Activated T-cell treated with anti-CD3 and anti-CD28 coated beads, Interleukin-2, amount 50 U/mL, for 24 hours (primary cell): ENCODE measurements at places on chromosomes 1 and 21.
A peak's percentile ranks its signal among the peaks of the same experiment; 100 is the strongest.

- H3K27ac ChIP-seq = no peak overlapping the region
- DNase-seq = no peak
- H3K4me1 ChIP-seq = peaks cover 4% of the 10 kb centered on the region
- peaks cover 6% of the 10 kb centered on the region for H3K27me3 ChIP-seq
- no peak overlapping the region for H3K4me3 ChIP-seq
Measured at GRCh38 chr1:62727656-62728407, 39.6 kb upstream of the DOCK7 start.

- no peak overlapping the region for H3K4me3 ChIP-seq
- peaks cover 6% of the 10 kb centered on the region for H3K4me1 ChIP-seq
- peaks cover 6% of the 10 kb centered on the region for H3K36me3 ChIP-seq
- no peak for DNase-seq
- no peak overlapping the region for H3K27ac ChIP-seq
Measured at GRCh38 chr1:51612447-51612961, 4.4 kb upstream of the OSBPL9 start.

DNA sequence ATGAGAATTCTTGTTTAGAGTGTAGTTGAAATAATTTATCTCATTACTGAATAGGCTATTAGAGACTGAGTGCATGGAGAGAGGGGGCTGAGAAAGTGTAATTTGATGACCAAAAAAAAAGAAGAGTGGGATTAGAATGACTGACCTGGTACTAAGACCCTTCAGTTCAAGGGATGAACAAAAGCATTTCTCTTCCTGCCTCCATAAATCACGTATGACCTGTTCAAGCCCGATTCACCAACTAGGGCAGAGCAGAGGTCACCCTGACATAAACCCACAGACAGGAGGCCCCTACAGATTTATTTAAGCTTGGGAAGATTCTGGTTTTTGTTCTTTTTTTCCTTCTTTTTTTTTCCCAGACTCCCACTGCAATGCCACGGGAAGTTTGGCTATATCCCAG lies 123.7 kb upstream of the COP1 start:
- H3K4me3 ChIP-seq = no peak overlapping the region
- H3K27ac ChIP-seq = no peak overlapping the region
- H3K36me3 ChIP-seq = no peaks in the 10 kb centered on the region
- no peaks in the 10 kb centered on the region for H3K4me1 ChIP-seq

GRCh38 chr1:223711173-223711572 lies 1.2 kb upstream of the CAPN2 start:
- H3K27me3 ChIP-seq = no peaks in the 10 kb centered on the region
- peaks cover 5% of the 10 kb centered on the region for H3K36me3 ChIP-seq
- H3K4me1 ChIP-seq = peaks cover 68% of the 10 kb centered on the region
- DNase-seq = no peak

DNA sequence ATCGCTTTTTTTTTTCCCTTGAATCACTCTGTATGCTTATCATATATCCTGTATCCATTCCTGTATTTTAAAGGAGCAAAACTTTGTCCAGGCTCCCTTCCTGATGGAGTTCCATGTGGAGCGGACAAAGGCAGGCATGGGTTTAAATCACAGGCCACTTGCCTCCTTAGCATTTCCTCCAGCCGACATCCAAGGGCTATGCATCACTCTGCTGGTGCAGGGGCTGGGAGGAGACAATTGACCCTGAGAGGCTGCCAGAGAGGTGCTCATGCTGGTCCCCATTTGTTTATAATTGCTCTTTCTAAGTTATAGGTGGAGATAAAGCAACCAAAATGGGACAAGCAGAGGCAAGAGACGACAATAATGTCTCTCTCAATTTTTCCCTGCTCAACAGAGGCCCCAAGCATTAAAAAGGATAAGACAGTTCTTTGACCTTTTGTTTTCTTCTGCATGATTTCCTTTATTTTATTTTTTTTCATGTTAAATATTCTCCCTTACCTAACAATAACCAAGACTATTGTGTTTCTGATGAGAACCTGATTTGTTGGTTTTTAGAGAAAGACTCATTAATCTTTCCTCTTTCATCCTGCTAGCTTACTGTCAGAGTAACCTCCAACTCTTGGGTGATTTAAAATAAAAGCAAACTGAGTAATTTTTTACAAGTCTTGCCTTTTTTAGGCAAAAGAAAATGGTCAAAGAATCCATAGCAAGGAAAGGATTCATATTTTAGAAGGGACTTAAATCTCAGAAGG lies 353.7 kb downstream of the ADGRL2 start:
- no peak for DNase-seq
- peaks cover 1% of the 10 kb centered on the region for H3K4me1 ChIP-seq
- H3K27ac ChIP-seq = no peak overlapping the region
- H3K36me3 ChIP-seq = no peaks in the 10 kb centered on the region

GRCh38 chr21:45441431-45442255 lies 36.7 kb downstream of the COL18A1 start:
- H3K27me3 ChIP-seq = peaks cover 19% of the 10 kb centered on the region
- DNase-seq = no peak
- peaks cover 22% of the 10 kb centered on the region for H3K4me1 ChIP-seq
- H3K36me3 ChIP-seq = no peaks in the 10 kb centered on the region

DNA sequence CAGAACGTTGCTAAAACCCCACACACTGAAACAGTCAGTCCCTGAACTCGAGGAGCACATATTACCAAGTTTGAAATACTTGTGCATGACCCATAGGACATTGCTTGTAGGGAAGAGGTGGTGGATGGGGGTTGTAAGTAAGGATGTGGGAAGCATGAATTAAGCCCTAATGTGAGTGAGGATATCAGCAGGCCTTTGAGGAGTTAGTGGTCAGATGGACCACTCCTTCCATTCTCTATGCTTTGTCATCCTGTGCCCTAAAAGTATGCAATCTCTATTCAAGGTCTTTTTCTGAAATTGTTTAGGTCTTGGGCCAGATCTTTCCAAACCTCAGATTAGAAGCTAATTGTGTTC lies 70.9 kb upstream of the SAMSN1 start:
- H3K27ac ChIP-seq = peak overlapping the region; percentile 2
- no peak overlapping the region for H3K4me3 ChIP-seq
- peaks cover 3% of the 10 kb centered on the region for H3K36me3 ChIP-seq
- no peaks in the 10 kb centered on the region for H3K27me3 ChIP-seq
- DNase-seq = no peak

DNA sequence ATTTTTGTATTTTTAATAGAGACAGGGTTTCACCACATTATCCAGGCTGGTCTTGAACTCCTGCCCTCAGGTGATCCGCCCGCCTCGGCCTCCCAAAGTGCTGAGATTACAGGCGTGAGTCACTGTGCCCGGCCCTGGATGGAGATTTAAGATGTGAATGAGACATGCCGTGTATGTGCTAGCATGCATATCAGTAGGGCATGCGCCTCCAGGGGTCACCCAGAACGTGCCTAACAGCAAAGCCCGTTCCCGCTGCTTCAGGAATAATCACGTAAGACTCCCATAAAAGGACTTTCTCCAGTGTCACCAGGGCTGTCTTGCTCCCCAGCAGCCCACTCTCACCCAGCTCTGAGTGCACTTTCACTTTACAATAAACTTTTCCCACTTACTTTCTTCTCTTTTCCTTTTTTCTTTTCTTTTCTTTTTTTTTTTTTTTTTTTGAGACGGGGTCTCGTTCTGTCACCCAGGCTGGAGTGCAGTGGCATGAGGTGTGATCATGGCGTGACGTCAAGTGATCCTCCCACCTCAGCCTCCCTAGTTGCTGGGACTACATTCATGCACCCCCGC lies 46.9 kb upstream of the DISP3 start:
- DNase-seq = no peak
- H3K4me3 ChIP-seq = no peak overlapping the region
- H3K27me3 ChIP-seq = peaks cover 3% of the 10 kb centered on the region
- H3K27ac ChIP-seq = no peak overlapping the region

GRCh38 chr1:27527223-27527889 lies 37.4 kb upstream of the WASF2 start:
- peak overlapping the region; percentile 65 for H3K4me3 ChIP-seq
- H3K27ac ChIP-seq = no peak overlapping the region
- DNase-seq = peak; percentile 54
- no peaks in the 10 kb centered on the region for H3K27me3 ChIP-seq
- peaks cover 57% of the 10 kb centered on the region for H3K4me1 ChIP-seq

GRCh38 chr1:107076841-107077240 lies 20.4 kb downstream of the PRMT6 start:
- peaks cover 17% of the 10 kb centered on the region for H3K27me3 ChIP-seq
- H3K36me3 ChIP-seq = no peaks in the 10 kb centered on the region
- no peak overlapping the region for H3K4me3 ChIP-seq
- no peak overlapping the region for H3K27ac ChIP-seq
- no peak for DNase-seq

DNA sequence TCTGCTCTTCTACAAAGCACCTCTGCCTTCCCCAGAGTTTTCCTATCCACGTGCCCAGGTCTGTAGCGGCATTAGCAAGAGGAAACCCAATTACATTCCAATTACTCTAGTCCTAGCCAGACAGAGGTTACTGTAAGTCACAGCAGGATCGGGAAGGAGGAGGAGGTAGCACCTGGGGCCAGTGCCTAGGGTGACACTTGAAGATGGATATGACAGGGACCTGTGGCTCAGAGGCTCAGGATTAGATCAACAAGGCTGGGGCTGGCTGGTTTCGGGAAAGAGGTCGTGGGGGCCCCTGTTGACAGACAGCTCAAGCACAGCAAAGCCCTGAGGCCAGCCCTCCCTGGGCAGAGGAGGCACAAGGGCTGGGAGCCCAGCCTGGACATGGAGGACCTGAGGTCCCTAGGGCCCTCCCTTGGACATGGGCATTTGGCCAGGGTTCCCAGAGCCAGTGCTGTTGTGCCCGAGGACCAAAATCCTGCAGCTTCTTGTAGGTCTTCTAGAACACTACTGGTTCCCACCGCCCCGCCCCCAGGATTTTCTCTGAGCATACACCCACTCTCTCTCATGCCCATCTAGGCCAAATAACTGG lies 3.0 kb upstream of the HCRTR1 start:
- no peaks in the 10 kb centered on the region for H3K36me3 ChIP-seq
- H3K27ac ChIP-seq = no peak overlapping the region
- no peak for DNase-seq
- peaks cover 43% of the 10 kb centered on the region for H3K27me3 ChIP-seq
- H3K4me3 ChIP-seq = no peak overlapping the region
- H3K4me1 ChIP-seq = peaks cover 12% of the 10 kb centered on the region

DNA sequence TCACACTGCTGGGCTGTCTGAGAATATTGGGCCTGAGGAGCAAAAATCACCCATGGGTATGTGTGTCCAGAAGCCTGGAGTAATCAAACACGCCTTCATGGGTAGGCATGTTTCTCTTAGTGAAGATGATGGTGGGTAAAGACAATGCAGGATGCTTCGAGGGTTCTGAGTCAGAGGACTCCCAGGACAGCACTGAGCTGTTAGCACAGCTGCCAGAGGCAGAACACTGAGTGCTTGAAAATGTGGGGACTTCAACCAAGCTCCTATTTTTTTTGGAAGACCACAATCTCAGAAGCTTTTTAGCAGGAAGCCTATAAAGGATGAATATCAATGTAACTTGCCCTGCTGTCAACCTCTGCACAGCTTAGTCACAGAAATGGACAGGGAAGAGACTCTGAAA lies 7.9 kb upstream of the NT5C1A start:
- H3K27me3 ChIP-seq = peaks cover 6% of the 10 kb centered on the region
- DNase-seq = no peak
- H3K4me3 ChIP-seq = no peak overlapping the region

DNA sequence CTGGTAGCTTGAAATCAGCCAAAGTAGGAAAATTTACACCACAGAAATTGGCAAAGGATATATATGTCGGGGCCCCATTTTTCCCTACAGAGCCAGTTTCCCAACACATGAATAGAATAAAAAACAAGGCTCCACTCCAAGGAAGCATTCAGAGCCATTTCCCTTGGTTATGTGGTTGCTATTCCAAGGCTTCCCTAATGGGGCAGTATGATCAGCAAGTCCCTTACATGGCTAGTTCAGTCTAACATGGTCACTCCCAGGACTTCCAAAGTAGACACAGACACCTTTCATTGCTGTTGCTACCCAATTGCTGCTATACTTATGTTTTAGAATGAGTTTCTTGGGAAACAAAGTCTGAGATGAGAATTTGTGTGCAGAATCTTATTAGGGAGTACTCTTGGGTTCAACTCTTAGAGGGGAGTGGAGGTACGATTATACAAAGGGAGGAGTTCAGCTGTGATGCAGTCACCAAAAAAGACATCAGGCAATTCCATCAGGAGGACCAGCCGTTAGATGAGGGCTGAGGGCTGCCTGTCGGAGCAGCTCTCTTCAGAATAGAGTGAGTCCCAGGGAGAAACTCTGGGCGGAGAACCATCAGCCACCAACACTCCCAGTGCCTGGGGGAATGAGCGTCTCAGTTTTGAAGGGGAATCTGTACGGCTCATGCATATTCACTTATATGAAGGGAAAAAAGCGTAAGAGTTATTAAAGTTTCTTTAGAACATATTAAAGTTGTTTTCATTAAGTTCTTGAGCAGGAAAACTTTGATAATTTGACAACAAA lies 92.9 kb downstream of the C21orf91 start:
- H3K27me3 ChIP-seq = no peaks in the 10 kb centered on the region
- H3K4me3 ChIP-seq = no peak overlapping the region
- no peaks in the 10 kb centered on the region for H3K36me3 ChIP-seq
- no peak overlapping the region for H3K27ac ChIP-seq
- H3K4me1 ChIP-seq = peaks cover 5% of the 10 kb centered on the region

GRCh38 chr1:212218065-212218464 lies 67.1 kb upstream of the PPP2R5A start:
- DNase-seq = no peak
- no peaks in the 10 kb centered on the region for H3K27me3 ChIP-seq
- H3K4me1 ChIP-seq = peaks cover 16% of the 10 kb centered on the region
- no peak overlapping the region for H3K4me3 ChIP-seq
- H3K36me3 ChIP-seq = no peaks in the 10 kb centered on the region

- peak overlapping the region; percentile 91 for H3K27ac ChIP-seq
- no peak for DNase-seq
- peak overlapping the region; percentile 90 for H3K4me3 ChIP-seq
- H3K27me3 ChIP-seq = no peaks in the 10 kb centered on the region
- H3K4me1 ChIP-seq = peaks cover 75% of the 10 kb centered on the region
Measured at GRCh38 chr21:44871576-44872269, 1.8 kb downstream of the PTTG1IP start.

GRCh38 chr1:90706437-90707362 lies 10.4 kb downstream of the BARHL2 start:
- peak; percentile 47 for DNase-seq
- H3K36me3 ChIP-seq = no peaks in the 10 kb centered on the region
- H3K27ac ChIP-seq = no peak overlapping the region
- peaks cover 16% of the 10 kb centered on the region for H3K4me1 ChIP-seq
- H3K27me3 ChIP-seq = peaks cover 93% of the 10 kb centered on the region
- peak overlapping the region; percentile 57 for H3K4me3 ChIP-seq

GRCh38 chr1:239718571-239718970 lies 332.2 kb downstream of the CHRM3 start:
- no peak for DNase-seq
- peak overlapping the region; percentile 99 for H3K27ac ChIP-seq
- peaks cover 26% of the 10 kb centered on the region for H3K4me1 ChIP-seq
- H3K4me3 ChIP-seq = no peak overlapping the region
- peaks cover 27% of the 10 kb centered on the region for H3K36me3 ChIP-seq

- H3K27ac ChIP-seq = no peak overlapping the region
- no peak overlapping the region for H3K4me3 ChIP-seq
- no peaks in the 10 kb centered on the region for H3K27me3 ChIP-seq
- no peaks in the 10 kb centered on the region for H3K36me3 ChIP-seq
- DNase-seq = no peak
Measured at GRCh38 chr1:188489336-188490112, 1660.8 kb downstream of the PLA2G4A start.
